ENCODE measurements at places on chromosomes 16 and 17.

DNA sequence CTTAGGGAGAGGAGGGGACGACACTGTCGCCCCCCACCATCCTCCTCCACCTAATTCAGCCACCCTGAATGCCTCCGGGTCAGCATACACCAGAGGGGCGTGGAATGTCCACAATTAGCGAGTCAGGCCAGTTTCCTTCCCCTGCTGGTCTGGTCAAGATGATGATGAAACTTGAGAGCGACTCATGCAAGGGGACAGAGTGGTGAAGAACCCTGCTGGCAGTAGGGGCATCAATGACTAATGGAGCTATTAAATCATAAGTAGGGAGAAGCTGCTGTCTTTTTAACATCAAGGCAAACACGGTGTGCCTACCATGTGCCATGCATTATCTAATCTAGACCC lies 7.2 kb downstream of the SPACA3 start:
- DNase-seq = no peak

DNA sequence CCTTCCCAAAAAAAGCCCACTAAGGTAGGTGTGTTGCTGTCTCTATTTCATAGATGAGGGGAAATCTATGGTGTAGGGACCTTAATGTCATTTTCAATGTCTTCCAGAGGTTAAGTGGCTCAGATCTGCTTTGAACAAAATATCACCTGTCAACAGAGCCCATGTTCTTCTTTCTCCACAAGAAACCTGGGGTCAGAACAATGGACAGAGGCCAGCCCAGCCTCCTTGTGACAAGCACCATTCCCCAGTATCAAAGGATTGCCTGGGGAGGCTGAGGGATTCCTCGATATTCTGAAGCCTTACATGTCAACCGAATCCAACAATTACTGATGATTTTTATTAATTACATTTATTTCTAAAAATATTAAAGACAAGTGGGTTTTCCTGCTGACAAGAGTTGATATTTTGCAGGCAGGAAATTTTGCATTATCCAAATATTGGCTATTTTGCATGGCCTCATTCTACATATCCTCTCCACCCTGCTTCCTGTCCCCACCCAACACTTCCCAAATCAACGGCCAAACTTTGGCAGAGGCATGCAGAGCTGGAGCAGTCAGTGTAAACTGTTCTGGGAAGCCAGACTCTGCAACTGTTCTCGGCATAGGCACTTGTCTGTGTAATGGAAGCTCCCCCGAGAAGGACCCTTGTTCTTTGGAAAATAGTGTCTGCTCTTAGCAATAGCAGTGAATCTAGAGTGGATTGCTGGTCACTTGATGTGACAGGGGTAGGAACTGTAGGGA lies 281.5 kb downstream of the HS3ST3A1 start:
- no peak for DNase-seq

DNA sequence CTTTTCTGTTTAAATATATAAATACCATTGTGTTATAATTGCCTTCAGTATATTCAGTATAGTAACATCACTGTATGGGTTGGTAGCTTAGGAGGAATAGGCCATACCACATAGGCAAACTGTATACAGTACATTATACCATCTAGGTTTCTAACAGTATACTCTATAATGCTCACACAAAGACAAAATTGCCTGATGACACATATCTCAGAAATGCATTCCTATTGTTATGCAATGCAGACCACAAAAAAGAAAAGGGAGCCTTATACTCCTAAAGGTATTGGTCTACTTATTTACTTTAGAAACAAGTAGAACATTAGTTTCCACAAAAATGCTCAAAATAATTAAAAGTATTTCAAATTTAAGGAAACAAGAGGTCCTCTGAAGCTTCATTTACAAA lies 47.9 kb downstream of the SETD6 start:
- DNase-seq = peak; percentile 25

DNA sequence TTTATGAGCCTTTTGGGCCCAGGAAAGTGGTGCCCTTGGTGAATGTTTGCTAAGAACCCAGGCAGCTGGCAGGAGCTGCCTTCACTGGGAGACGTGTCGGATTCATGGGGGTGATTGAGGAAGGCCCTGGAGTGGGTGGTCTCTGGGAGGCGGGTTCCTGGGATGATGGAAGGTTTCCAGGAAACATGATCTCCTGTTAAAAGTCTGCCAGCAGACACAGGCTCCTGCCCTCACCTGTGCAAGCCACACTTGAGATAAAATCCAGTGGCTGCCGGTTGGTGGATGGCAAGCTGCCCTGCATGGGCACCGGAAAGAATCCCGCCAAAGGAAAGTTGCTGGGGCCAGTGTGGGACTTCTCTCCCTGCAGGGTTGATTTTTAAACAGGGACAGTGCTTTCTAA lies 189.0 kb upstream of the CIBAR2 start:
- no peak for DNase-seq

- DNase-seq = no peak
Measured at GRCh38 chr17:51869387-51869786, 289.1 kb downstream of the CA10 start.

DNA sequence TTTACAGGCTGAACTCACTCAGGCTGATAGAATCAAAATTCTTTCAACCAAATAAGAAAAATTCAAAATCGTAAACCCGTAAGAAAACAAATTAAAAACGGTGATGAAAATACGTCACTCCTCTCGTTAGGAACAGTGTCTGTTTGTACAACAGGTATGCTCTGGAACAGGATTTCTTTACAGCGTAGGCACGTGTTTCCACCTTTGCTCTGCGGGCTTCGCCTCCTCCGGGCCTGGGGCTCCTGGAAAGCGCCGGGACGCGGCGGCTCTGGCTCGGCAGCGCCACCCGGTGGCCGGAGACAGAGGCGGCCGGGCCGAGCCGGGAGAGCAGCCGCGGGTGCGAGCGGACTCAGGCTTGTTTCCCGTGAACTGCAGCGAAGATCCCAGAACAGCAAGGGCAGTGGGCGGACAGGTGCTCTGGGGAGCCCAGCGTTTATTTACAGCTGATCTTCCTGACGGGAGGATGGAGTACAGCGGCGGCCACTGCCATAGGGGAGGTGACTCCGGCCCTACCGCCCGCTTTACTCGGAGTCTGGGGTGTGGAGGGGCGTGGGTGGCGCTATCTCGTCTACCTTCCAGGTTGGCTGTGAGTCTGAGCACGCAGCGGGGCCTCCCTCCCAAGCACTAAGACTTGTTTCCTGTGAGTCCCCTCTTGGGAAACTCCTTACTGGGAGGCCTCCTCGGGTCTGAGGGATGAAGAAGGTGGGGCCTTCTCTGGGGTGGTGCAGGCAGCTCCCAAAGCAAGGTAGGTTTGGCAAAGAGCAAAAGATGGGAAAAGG lies 40.5 kb upstream of the ATP2A3 start:
- DNase-seq = no peak

GRCh38 chr17:75468779-75469373 lies 12.4 kb downstream of the TMEM94 start:
- DNase-seq = no peak

DNA sequence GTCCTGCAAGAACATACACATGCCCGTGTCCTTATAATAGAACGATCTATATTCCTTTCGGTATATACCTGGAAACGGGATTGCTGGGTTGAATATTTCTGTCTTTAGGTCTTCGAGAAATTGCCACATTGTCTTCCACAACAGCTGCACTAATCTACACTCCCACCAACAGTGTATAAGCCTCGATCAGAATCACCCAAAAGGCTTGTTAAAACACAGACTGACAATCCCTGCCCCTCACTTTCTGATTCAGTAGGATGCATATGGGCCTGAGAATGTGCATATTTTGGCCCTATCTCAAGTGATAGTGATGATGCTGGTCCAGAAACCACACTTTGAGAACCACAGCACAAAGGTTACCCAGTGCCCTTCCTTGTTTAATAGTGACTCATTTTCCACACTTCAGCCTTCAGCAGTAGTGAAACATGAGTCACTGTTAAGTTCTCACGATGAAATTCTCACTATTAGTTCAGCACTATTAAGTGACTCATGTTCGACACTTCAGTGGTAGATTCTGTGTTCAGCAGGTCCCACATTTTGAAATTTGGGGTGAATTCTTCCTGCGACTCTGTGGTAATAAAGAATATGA lies 215.6 kb downstream of the GRIN2A start:
- peak; percentile 34 for DNase-seq

DNA sequence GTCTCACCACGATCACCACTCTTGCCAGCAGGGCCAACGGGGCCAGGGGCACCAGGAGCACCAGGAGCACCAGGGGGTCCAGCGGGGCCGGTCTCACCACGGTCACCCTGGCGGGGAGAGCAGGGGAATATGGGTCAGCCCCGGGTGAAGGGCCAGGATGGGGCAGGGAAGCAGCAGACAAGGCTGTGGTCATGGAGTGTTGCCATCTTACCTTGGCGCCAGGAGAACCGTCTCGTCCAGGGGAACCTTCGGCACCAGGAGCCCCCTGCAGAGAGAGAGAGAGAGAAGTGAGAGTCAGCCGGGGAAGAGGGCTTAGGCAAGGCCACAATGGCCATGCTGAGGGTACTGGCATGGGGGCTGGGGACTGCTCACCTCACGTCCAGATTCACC lies 12.9 kb downstream of the COL1A1 start:
- no peak for DNase-seq

DNA sequence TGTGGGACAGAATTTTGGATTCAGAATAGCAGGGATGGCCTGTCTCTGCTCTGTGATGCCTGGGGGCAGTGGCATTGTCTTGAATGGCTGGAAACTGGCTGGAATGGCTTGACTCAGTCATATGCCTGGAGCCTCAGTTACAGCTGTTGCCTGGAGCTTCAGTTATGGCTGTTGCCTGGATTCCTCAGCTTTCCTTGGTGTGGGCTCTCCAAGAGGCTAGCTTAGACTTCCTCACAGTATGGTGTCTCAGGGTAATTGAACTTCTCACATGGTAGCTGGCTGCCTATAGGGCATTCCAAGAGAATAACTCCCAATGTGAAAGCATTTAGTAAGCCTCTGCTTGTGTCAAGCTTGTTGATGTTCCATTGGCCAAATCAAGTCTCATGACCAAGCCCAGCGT lies 21.1 kb downstream of the KRT23 start:
- no peak for DNase-seq

DNA sequence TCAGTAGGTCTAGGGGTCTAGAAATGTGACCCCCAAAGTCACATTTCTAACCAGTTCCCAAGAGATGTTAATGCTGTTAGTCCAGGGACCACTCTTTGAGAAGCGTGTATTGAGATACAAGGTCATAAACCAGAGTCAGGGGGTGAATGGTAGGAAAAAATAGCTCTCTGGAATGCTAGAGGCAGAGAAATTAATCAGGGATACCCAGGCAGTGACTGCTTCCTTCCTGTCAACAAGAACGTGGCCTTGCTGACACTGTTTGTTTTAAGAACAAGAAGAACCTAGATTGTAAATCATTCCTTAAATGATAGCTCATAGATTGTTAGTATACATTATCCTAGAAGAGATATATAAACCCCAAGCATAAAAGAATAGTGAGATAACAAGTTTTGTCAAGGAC lies 43.8 kb downstream of the PITPNM3 start:
- no peak for DNase-seq

- no peak for DNase-seq
Measured at GRCh38 chr17:42629411-42630009, 20.0 kb downstream of the TUBG1 start.

- DNase-seq = no peak
Measured at GRCh38 chr17:39828443-39828842, 35.7 kb downstream of the IKZF3 start.

- no peak for DNase-seq
Measured at GRCh38 chr16:73177729-73178295, 129.9 kb upstream of the ZFHX3 start.

- no peak for DNase-seq
Measured at GRCh38 chr17:67818110-67819002, 6.9 kb upstream of the BPTF start.

DNA sequence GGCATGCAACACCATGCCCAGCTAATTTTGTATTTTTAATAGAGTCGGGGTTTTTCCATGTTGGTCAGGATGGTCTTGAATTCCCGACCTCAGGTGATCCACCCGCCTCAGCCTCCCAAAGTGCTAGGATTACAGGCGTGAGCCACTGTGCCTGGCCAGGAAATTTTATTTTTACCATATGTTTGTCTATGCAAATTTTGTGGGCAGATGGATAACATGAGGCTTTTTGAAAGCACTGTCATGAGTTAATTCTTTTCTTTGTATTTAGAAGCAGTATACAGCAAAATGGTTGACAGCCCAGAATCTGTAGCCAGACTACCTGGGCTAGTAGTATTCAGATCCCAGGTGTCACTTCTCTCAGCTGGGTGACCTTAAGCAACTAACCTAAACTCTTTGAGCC lies 8.5 kb upstream of the KPNB1 start:
- no peak for DNase-seq

DNA sequence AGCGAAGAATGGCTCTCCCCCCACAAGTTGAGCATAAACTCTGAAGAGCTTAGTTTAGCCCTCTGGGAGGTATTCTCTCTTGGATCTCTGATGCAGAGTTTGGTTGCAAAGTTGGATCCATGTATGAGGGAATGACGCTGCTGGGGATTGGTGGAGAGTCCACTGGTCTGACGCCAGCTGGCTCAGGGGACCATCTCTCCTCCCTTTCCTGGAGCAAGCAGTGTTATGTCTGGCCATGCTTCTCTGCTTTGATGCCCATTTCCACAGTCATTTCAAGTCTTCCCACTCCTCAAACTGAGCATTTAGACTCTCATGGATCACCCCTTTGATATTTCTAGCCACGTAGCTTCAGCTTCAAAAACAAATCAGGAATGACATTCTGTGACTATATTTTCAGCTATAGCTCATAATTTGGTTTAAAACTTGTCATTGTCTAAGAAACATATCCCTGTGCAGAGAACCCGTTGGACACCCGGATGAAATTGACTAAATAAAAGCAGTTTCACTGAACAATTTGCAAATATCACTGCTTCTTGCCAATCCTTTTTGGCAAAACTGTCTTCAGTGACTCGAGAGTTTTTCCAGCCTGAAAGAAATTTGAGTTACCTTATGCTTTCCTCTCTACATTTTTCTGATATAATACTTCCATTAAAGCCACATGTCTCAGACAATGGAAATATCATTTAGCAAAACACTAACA lies 193.4 kb upstream of the CDH11 start:
- no peak for DNase-seq

GRCh38 chr16:49280105-49280741 lies 1.4 kb downstream of the CBLN1 start:
- DNase-seq = no peak

GRCh38 chr16:19410435-19411171 lies 7.1 kb upstream of the TMC5 start:
- no peak for DNase-seq

GRCh38 chr16:20873331-20873730 lies 26.8 kb downstream of the DCUN1D3 start:
- no peak for DNase-seq

GRCh38 chr17:74386386-74386785 lies 19.1 kb downstream of the GPR142 start:
- DNase-seq = peak; percentile 9
